M059J (cell line): ENCODE measurements at places on chromosomes 3 and 15.

DNA sequence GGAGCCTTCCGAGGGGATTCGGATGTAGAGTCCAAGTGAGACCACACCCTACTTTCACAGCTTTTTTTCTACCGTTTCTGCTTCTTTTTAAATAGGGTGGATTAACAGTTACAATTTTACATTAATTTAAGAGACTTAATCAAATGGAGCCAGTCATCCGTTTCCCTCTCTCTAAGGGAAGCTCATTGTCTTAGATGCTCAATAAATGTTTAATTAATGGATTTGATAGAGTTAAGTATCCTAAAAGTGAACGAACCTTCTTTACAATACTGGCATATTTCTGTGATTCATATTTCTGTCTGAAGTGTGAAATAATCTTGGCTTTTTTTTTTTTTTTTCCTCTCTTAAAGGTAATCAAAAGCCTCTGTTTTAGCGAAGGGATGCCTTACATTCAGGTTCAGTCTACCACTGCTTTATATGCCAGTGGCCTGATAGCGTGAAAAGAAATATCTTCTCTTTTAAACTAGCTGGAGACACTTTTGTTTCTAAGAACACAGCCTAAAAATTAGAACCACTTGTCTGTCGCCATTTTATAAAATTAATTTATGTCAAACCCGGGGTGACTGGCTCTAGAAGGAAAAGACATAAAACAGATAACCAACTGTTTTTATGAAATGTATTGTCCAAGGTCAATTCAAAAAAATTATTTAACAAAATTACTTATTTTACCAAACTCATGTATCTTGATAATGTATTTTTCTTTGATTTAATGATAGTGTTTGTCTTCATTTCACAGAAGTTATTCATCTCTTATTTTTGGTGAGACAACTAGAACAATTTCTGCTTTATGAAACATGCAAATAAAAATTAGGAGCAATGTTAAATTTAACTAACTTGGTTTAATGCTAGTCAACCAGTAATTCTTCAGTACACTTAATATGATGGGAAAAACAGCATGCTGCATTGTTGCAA is 2.5 kb upstream of the CTNNB1 start:
- no peak for DNase-seq

GRCh38 chr3:129481766-129482332 is 41.8 kb downstream of the IFT122 start:
- DNase-seq, result peak; percentile 37

DNA sequence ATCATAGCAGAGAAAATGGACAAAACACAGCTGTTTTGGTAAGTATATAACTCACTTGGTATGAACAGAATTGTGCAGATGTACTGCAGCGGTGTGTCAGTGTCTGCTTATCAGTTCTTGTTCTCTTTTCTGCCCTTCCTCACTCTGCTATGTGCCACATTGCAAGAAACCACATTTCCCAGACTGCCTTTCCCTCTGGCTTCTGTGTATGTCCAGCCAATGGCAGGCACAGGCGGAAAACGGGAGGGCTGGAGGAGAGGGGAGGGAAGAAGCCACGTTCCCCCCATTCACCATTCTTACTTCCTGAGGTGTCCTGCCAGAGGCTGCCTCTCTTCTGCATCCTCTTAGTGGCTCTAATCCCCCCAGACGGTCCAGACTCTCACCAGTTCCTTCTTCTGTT is 15.4 kb downstream of the HHLA2 start:
- no peak for DNase-seq

DNA sequence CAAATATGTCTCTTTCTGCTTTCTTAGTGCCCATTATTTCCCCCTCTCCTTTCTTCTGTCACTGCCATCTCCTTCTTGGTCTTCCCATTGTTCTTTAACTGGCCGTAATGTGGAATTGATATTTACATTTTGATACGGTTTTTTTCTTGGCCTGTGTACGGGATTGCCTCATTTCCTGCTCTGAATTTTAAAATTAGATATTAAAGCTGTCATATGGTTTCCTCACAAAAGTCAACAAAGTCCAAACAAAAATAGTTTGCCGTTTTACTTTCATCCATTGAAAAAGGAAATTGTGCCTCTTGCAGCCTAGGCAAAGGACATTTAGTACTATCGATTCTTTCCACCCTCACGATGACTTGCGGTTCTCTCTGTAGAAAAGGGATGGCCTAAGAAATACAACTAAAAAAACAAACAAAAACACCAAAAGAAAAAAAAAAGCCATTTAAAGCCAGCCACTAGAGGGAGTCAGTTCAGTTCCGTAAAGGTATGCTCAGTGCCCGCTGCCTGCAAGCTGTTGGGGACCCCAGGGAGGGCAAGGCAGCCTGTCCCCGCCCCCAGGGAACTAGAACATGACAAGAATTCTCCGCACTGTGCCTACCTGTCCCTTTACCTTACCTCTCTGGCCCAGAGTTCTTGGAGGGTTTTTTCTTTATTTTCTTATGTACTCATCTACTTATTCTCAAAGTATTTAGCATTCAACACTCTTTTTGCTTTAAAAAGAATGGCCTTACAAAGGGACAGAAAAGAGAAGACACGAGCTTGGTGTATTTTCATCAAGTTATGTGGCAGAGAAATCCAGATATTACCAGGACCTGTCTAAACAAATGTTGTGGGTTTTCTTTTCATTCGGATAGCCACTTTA is 30.0 kb upstream of the NR2E3 start:
- peak; percentile 60 for DNase-seq

GRCh38 chr15:44909423-44909822 is 47.1 kb upstream of the TERB2 start:
- DNase-seq, result no peak

DNA sequence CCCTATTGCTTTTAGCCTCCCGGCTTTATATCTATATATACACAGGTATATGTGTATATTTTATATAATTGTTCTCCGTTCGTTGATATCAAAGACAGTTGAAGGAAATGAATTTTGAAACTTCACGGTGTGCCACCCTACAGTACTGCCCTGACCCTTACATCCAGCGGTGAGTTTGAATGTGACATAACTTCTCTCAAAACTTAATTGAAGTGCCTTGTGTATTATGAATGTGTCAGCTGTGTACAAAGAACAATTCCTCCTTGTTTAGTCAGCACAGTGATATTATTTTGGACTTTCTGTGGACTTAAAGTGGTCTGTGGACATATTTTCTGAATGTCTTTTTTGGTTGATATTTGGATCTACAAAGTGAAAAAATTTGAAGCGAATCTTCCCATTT is 220 bp downstream of the TP63 start:
- no peak for DNase-seq

- DNase-seq, result no peak
Observed at GRCh38 chr3:179174316-179174715, 26.2 kb downstream of the PIK3CA start.

GRCh38 chr3:155078711-155079467 is 1.2 kb upstream of the MME start:
- peak; percentile 28 for DNase-seq

GRCh38 chr3:79154865-79155264 is 612.9 kb downstream of the ROBO1 start:
- no peak for DNase-seq

DNA sequence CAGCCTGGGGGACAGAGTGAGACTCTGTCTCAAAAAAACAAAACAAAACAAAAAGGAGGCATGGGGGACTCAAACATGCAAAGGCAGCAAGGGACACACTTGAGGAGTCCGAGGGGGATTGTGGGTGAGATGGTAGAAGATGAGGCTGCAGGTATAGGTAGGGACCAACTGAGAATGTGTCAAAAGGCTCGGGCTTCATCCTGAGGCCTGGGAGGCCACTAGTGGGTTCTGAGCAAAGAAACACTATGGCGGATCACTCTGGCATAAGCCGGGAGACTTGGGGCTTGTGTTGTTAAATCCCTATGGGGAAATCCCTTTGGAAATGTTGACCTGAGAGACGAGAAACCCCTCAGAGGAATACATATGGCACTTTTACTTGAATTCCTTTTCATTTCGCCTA is 21.2 kb downstream of the ZNF710 start:
- no peak for DNase-seq

DNA sequence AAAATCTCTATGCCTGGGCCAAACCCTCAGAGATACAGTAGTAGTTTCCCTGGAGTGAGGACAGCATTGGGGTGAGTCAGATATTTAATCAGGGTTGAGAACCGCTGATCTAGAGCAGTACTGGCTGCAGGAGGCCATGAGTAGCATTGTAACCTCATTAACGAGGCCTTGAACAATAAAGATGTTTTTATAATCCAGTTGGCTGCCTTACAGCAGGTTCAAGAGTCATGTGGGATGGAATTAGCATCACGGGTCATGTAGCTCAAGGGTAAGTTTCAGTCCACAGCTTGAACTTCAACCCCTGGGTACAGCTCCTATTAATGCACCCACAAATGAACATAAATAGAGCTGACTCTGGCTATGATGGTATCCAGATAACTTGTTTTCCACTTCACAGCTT is 5.1 kb downstream of the HPS3 start:
- DNase-seq, result peak; percentile 92

DNA sequence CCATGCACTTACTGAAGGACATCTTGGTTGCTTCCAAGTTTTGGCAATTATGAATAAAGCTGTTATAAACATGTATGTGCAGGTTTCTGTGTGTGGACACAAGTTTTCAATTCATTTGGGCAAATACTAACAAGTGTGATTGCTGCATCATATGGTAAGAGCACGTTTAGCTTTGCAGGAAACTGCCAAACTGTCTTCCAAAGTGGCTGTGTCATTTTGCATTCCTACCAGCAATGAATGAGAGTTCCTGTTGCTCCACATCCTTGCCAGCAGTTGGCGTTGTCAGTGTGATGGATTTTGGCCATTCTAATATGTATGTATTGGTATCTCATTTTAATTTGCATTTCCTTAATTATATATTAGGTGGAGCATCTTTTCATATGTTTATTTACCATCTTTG is 280.1 kb downstream of the SV2B start:
- DNase-seq, result no peak

- DNase-seq, result no peak
Observed at GRCh38 chr3:12914088-12914487, 72.7 kb upstream of the RPL32 start.

GRCh38 chr3:188788621-188789081 is 383.1 kb upstream of the TPRG1 start:
- DNase-seq, result peak; percentile 85

- DNase-seq, result no peak
Observed at GRCh38 chr3:100361897-100362296, 27.3 kb downstream of the NIT2 start.

DNA sequence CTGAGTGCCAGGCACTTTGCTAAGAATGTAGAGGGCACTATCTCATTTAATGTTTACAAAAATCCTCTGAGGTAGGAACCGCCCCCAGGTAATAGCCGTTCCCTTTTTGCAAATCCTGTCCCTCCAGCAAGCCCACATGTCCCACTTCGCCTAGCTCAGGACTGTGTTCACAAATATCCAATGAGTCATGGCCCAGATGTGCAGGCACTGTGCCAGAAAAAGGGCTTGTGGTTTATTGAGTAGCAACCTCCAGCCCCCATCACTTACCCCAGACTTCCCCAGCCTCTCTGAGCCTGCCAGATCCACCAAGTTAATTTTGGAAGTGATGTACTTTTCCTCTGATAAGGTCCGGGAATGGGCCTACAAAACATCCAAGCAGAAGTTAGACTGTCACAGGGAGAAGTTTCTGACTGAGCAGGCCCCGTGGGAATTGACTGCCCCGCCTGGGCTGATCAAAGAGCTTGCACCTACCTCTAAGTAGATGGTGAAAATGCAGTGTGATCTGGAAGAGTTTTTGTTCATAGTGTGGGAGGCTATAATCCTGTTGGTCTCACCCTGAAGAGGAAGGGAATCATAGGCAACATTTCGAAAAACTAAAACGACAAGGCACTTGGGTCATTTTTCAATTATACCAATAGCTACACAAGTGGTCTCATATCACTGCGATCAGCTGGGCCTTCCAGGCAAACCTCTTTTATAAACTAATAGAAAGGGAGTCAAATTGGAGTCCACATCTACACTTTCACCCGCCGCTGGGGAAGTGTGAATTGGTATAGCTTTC is 15.7 kb downstream of the KIF9 start:
- peak; percentile 85 for DNase-seq

DNA sequence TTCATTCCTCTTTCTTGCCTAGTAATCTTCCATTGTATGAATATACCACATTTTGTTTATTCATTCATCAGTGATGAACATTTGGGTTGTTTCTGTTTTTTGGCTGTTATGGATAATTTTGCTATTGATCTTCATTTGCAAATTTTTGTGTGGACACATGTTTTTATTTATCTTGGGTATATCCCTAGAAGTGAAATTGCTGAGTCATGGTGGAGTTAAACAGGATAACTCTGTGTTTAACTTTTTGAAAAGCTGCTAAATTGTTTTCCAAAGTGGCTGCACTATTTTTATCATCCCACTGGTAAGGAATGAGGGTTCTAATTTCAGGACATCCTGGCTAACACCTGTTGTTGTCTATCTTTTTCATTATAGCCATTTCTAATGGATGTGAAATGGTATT is 74.6 kb upstream of the ARL6 start:
- DNase-seq, result no peak

DNA sequence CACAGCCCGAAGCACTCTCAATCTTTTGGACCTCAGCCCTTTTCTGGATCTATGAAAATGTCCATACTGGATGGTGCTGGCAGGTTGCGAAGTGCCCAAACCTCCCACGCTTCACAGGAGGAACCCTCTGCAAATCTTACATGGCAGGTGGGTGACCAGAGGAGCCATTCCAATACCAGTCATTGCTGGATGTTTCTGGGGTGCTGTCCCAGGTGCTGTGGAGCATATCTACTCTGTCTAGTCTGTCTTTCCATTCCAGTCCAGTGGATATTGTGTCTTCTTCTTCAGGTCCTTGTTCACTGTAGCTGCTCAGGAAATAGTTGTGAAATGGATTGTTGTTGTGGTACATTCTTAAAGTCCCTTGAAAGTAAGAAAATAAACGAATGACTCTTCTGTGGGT is 10.7 kb upstream of the ADIPOQ start:
- DNase-seq, result no peak

- DNase-seq, result no peak
Observed at GRCh38 chr3:111939873-111940272, 39.0 kb upstream of the ABHD10 start.

DNA sequence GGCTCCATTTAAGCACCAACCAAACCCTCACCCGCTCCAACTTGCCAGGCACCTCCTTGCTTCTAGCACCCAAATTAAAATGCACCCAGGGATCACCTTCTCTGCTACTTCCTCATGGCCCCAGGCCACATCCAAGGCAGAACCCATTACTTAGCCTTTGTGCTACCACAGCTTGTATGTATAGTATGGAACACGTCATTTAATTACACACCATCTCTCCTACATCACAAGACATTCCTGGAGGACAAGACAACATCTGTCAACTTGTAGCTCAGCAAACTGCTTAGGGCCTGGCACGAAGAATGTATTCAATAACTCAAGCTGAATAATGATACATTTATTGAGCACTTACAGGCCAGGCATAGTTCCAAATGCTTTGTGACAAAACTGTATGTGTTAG is 23.3 kb downstream of the ZDHHC3 start:
- DNase-seq, result no peak
